GM23338 (cell line): ENCODE measurements at places on chromosomes 16 and 17. TPM values are rescaled to one million over a fixed set of nuclear protein-coding genes. Genes with fewer than 3 reads are reported as not detected.

GRCh38 chr16:89909777-89910716, 8.6 kb upstream of the MC1R start:
- DNase-seq: peak; percentile 91

- no peak for DNase-seq
Measured at GRCh38 chr16:89099905-89100304, 6.3 kb downstream of the ACSF3 start.

DNA sequence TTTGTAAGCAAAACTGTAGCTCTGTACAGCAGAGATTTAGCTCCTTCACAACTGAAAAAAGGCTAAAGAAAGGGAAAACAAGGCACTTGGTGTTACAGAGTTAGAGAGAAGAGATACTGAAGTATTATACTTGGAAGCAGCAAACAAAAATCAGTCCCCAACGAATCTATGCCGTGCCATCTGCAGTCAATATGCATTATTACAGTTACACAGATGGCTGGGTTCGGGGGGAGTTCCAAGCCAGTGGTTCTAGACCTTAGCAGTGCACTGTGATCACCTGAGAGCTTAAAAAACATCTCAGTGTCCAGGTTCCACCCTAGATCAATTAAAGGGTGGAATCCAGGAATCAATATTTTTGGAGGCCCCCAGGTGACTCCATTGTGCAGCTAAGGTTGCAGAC, 489.9 kb downstream of the SHISA9 start:
- no peak for DNase-seq

DNA sequence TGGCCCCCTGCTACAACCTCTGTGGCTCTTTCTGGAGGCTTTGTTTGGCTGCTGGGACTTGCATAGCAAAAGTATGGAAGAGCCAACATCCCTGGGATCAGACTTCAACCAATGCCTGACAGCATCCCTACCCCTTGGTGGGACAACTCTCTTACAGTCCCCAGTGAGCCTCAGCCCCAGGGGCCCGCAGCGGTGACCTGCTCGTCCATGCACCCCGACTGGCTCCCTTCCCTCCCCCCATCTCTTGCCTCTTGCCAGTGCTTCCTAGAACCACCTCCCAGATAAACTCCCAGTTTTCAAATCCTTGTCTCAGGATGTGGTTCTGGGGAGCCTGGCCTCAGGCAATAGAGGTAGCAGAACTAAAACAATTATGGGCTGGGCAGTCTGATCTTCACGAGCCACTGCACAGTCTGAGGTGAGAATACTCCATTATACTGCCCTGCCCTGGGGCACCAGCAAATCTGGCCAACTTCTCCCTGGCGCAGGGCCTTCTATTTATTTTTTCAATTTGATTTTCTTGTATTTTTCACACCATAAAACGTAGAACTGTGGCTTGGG, 86.6 kb upstream of the BRD7 start:
- DNase-seq: no peak

GRCh38 chr16:25750488-25751216, 58.9 kb downstream of the HS3ST4 start:
- DNase-seq: no peak

GRCh38 chr17:81057079-81057730, 22.3 kb downstream of the BAIAP2 start:
- no peak for DNase-seq

DNA sequence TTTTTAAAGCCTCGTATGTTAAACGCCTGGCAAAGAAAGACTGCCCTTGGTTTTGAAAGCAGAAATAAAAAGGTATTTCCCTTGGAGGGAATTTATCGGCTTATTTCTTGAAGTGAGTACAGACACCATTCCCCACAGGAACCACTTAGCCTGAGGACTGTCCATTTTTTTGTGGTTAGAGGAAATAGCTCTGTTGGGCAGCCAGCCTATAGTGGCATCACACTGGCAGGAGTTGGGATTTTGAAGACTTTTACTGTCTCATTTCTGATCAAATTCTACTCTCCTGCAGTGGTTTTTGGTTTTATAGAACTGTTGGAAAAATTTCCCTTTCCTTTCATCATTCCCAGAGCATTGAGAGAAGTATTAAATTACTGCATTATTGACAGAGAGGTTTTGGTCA, 34.1 kb upstream of the CDC6 start:
- DNase-seq: no peak

- no peak for DNase-seq
Measured at GRCh38 chr16:12330946-12331345, 354.4 kb downstream of the SNX29 start.

GRCh38 chr17:44273607-44274006, 5.7 kb upstream of the SLC4A1 start:
- peak; percentile 54 for DNase-seq

DNA sequence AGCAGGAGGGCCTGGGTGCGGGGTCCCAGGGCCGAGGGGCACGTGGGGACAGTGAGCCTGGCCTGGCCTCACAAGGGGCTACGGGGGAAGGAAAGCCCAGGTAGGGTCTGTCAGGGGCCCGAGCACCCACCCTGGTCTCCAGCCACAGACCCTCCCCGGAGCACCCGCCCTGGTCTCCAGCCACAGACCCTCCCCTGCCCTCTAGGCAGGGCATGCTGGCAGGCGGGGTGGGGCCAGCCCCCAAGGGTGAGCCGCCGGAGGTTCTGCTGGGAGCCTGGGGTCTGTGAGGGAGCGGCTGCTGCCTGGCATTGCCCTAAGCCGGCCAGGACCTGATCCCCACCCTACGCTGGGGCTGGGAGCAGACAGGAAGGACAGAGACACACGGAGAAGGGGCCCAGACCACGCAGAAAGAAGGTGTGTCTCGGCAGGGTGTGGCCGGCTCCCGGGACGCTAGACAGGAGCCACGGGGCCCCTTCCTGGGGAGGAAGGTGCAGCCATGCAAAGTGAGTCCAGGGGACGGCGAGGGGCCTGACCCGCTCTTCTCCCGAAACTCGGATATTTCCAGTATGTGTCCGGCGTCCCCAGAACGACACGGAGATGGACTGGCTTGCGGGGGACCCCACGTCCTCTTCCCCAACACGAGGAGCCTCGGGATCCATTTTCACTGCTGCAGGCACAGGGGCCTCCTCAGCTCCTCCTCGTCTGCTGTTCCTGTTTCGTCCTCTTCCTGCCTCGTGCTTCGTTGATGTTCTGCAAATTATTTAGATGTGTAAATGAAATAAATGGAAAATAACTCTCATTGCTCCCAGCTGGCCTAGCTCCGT, 15.5 kb downstream of the UTS2R start:
- DNase-seq: no peak

- no peak for DNase-seq
Measured at GRCh38 chr16:75572864-75573542, 6.8 kb downstream of the GABARAPL2 start.

DNA sequence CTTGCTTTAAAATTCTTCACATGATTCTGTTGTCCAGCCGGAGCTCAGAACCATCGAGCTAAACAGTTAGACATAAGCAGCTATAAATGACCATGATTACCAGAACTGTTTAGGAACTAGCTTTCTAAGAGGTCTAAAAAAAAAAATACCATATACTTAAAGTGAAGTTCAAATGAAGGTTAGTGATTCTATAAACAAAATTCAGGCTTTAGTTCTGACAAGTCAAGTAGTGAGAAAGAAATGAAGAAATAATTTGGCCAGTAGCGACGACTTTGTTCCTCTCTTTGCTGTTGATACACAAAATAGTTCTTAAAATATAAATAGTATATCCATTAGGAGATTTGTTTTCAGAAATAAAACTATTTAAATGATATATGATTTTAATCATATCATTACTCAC, 27.7 kb downstream of the ABCA8 start:
- no peak for DNase-seq

DNA sequence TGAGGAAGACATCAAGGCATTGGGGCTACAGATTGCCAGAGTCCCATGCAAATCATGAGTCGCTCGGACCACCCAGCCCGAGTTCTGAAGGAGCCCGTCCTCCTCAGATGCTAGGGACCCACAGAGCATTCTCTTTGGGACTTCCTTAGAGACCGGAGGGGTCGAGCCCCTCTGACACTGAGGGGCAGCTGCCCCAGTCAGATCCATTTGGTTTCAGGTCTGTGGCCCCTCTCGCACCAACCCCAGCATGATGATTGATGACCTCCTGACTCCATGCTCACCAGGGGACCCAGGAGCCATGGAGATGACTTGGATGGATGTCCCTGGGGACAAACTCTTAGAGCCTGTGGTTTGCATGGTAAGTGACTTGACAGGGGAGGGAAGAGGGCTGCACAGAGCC, 8.0 kb downstream of the PDF start:
- DNase-seq: no peak

DNA sequence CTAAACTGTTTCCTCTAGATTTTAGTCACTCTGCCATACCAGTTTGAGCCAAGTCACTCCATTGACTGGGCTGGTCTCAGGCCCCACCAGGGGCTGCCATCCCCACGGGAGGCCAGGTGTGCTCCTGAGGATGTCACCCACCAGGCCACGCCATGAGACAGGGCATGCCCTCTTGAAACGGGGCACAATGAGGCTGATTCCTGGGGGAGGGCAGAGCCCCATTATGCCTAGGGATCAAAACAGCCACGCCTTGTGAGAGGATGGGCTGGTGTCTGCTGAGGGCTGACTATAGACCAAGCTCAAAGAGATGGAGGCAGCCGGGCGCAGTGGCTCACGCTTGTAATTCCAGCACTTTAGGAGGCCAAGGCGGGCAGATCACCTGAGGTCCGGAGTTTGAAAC, 21.5 kb downstream of the GINS2 start:
- no peak for DNase-seq

DNA sequence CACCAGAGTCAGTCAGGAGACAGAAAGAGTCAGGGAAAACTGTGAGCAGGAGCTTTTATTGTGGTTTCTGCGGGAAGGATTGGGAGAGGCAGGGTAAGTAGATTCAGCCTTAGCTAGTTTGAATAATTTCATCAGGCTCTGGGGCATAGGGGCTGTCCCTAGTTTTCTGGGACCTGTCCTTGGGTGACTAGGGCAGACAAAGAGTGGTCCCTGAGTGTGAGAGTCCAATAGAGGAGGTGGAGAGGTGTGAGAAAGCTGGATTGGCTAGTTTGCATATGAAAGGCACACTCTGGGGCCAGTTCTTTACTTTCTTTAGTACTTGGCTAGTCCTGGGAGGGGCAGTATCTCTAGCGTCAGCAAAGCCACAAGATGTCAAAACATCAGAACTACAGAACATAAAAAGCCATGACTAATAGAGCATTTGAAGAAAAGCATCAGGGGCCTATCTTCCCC, 255.6 kb downstream of the HS3ST3A1 start:
- peak; percentile 64 for DNase-seq

DNA sequence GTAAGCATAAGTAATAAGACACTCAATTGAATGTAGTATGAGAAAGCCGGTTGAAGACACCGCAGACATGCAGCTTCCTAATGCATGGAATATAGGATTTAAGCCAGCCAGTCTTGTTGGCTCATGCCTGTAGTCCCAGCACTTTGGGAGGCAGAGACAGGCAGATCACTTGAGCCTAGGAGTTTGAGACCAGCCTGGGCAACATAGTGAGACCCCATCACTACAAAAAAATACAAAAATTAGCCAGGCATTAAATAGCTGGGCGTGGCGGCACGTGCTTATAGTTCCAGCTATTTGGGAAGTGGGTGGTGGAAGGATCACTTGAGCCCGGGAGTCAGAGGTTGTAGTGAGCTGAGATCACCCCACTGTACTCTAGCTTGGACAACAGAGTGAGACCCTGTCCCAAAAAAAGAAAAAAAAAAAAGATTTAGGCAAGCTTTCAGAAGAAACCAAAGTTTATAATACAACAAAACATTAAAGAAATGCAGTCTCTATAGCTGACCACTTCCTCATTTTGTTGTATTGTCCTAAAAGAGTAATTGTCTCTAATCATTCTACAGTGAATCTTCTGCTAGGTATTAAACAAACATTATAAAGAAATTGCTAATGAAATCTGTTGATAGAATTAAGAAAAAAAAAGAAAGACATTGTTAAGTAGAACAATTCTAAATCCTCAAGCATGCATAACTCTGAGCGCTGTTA, 68.6 kb upstream of the KIFC3 start:
- DNase-seq: no peak

- DNase-seq: no peak
Measured at GRCh38 chr16:66856801-66857200, 12.6 kb downstream of the CA7 start.

GRCh38 chr17:78997881-78998280, 11.7 kb downstream of the CANT1 start:
- no peak for DNase-seq

GRCh38 chr17:57957120-57957850, 2.1 kb upstream of the CUEDC1 start:
- DNase-seq: no peak

- DNase-seq: no peak
Measured at GRCh38 chr16:78761427-78761826, 662.0 kb downstream of the WWOX start.

GRCh38 chr16:86818671-86819532, 240.6 kb downstream of the FOXL1 start:
- no peak for DNase-seq

DNA sequence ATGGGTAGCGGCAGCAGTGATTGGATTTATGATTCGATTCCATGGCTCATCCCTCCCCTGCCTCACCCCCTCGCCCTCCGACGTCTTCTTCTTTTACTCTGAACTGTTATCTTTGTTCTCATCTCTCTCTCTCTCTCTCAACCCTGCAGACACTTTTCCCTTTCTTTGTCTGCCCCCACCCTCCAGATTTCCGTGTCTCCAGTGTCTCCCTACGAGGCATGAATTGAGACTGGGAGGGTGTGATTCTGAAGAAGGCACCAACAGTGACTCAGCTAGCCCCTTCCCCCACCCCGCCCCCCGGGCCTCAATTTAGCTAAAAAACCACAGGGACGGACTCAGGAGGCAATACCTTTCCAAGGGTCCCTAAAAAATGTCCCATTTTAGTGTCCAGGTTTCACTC, 47.6 kb upstream of the STH start:
- no peak for DNase-seq

DNA sequence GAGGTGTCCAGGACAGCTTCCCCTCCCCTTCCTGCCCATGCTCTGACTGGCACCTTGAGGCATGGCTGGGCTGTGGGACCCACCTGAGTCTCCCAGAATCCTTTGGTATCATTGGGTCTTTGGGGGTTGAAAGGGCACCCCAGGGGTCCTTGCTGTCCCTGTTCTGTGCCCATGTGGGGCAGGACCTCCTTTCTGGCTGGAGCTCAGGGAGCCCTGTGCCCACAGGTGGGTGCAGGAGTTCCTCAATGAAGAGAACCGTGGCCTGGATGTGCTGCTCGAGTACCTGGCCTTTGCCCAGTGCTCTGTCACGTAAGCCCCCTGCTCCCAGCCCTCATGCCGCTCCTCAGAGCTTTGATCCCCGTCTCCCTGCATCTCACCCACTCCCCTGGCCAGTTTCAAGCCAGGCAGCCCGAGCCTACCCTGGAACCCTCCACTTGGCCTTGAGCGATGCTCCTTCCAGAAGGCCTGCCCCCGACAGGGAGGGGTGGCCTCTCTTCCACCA, 11.8 kb downstream of the FMNL1 start:
- DNase-seq: no peak

The EXOC7 gene
- total RNA-seq: 65.9 and 75.4 TPM in 2 replicates

The PRKCA gene
- 24.5 and 35.4 TPM in 2 replicates for total RNA-seq

The CTRB1 gene
- not detected in 2 replicates for total RNA-seq

The RPRML gene
- 8.4 and 16.4 TPM in 2 replicates for total RNA-seq

The P4HB gene
- total RNA-seq: 418 and 620 TPM in 2 replicates

The LRRC37A gene
- 4.2 and 4.7 TPM in 2 replicates for total RNA-seq

The UBTF gene
- 62.2 and 78.8 TPM in 2 replicates for total RNA-seq

The ZNF385C gene
- 1.9 and 4.6 TPM in 2 replicates for total RNA-seq

The IRF8 gene
- 1.4 and 2.8 TPM in 2 replicates for total RNA-seq
